ENCODE measurements at places on chromosomes 3 and 15.

DNA sequence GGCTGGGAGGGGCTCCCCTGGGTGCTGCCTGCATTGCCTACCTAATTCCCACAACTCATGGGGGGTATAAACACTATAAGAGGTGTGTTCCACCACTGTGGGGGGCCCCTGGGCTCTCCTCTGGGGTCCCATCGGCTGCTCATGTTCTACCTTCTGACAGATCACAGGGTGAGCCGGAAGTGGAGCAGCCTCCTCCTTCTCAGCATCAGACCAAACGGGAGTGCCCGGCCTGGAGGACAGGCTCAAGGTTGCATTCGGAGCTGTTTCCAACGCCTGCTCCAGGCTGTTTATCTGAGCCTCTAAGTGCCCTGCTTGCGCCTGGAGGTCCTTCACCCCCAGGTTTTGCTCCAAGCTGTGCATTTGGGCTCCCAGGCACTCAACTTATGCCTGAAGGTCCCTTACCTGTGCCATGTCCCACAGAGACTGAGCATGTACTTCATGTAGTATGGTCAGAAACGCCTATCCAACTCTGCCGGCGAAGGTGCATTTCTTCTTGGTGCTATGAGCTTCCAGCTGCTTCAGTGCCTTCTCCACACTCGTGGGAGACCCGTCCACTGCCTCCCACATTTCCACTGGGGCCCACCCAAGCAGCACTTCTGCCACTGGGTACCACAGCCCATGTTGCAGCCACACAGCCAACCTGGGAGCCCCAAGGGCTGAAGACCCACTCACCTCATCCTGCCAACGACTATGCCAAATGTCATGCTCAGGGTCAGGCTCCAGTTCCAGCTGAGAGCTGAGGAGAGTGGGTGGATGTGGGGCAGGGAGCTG is 232.1 kb downstream of the IGSF11 start:
- no peak for DNase-seq

DNA sequence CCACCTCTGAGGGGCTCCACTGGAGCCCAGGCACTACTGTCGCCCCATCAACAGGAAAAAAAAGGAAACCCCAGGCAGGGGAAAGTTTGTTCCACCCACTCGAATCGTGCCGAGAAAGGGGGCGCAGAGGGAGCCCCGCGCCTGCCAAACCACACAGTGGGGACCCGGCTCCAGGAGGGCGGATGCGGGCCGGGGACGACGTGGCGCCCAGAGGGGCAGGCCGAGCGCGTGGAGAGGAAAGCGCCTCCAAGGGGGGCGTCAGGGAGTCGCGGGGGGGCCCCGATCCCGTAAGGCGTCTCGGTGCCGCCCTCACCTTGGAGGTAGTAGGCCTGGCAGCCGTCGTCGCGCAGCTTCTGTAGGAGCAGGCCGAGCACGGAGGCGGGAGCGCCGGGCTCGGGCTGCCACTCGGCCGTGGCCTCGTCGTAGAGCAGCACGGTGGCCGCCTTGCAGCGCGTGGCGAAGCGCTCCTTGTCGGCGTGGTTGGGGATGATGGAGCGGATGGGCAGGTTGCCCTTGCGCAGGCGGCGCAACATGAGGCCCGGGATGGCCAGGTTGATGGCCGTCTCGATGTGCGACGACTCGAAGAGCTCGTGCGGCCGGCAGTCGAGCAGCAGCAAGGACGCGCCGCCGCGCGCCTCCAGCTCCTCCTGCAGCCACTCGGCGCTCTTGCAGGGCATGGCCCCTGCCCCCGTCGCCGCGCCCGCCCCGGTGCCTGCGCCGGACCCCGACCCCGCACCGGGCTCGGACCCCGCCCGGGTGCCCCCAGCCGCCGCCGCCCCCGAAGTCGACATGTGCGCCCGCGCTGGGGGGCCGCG is 627 bp downstream of the DUSP7 start:
- DNase-seq, result no peak

GRCh38 chr3:178067721-178068120 is 468.5 kb upstream of the KCNMB2 start:
- no peak for DNase-seq

- no peak for DNase-seq
These were observed 165.1 kb upstream of the STAC start for GRCh38 chr3:36215241-36215640.

DNA sequence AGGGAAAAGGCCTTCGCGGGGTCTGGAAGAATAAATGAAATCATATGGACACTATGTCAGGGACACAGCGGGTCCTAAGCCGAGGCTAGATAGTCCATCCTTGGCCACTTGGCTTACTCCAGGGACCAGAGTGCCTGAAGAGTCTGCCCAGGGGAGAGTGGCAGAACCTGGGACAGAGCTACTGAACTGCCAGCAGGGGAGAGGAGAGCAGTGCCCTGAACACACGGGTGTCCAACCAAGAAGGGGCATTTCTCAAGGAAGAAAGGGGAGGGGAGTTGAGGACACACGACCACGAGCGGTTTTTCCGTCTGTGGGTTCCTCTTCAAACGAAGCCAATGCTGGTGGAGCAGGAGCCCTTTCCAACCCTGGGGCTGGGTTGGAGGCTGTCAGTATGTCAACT is 1.0 kb downstream of the ACAN start:
- no peak for DNase-seq

GRCh38 chr3:57128826-57129667 is 36.1 kb downstream of the IL17RD start:
- DNase-seq, result no peak

- DNase-seq, result no peak
These were observed 149.9 kb downstream of the SHQ1 start for GRCh38 chr3:72698154-72698917.
